ENCODE measurements at places on chromosomes 3 and 15. TPM values are rescaled to one million over a fixed set of nuclear protein-coding genes. Genes with fewer than 3 reads are reported as not detected.
A peak's percentile ranks its signal among the peaks of the same experiment; 100 is the strongest.

DNA sequence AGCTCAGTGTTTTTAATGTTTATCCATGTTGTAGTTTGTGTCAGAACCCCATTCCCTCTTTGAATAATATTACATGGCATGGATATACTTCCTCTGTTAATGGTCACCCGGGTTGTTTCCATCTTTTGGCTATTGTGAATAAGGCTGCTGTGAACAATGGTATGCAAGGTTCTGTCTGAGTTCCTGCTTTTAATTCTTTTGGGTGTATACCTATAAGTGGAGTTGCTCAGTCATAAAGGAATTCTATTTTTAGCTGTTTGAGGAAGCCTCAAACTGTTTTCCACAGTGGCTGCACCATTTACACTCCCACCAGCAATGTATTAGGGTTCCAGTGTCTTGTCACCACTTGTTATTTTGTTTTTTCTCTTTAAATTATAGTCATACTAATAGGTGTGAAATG is 99.6 kb downstream of the SLC25A26 start:
- DNase-seq: no peak

GRCh38 chr15:40680151-40680550 is 14.8 kb upstream of the RAD51 start:
- DNase-seq: no peak

DNA sequence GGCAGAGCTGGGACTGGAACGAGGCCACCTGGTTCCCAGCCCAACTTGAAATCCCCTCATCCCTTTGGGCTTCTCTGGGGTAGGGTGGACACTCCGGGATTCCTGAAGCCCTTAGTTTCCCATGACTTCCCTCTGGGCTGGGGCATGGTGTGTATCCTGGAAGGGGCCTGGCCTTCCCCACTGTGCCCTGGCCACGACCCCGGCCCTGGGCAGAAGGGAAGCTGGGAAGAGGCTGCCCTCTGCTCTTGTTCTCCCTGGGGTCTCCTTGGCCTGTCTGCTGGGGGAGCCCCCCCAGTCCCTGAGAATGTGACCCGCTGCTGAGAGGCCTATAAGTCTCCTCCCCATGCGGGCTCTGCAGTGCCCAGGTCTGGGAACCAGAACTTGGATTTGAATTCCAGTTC is 104.9 kb downstream of the LINGO1 start:
- peak; percentile 53 for DNase-seq

DNA sequence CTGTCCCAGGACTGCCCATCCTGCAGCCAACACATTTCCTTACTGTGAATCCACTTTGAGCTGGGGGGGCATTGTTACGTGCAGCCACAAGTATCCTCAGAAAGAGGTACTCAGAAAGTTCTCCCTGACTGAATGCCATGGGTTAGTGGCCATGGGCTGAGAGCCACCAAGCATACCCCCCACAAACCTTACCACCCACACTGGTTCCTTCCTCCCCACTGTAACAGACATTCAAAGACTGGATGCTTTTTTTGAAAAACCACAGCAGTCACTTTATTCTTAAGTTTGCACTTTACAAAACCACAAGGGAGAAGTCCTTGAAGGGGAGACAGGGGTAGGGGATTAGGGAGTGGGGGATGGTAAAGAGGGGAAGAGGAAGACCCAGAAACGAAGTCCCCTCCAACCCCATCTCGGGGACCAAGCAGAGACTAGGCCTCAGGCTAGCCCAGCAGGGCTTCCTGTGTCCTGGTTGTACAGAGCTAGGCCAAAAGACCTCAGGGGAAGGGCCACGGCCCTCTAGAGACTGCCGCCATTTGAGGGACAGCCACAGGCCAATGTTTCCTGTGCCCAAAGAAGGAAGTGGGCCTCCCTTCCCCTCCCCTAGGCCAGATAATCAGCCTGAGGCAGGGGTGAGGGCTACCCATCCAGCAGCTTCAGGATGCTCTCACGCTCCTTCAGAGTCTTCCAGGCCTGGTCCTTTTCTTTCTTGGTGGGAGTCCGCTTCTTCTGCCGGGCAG is 10.1 kb upstream of the CAMK1 start:
- no peak for DNase-seq

DNA sequence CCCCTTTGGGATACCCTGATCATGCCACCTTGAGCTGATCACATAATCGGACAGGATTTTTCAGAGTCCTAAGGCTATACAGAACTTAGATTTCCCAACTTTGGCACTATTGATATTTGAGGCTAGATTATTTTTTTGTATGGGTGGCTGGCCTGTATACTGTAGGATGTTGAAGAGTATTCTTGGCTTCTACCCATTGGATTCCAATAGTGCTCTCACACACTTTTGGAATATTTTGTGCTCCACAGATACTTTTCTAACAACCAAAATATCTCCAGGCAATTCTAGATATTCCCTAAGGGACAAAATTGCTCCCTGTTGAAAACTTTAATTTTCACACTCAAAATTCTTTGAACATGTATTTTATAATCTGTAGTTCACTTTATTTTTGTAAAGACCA is 125.1 kb downstream of the ABI3BP start:
- DNase-seq: no peak

DNA sequence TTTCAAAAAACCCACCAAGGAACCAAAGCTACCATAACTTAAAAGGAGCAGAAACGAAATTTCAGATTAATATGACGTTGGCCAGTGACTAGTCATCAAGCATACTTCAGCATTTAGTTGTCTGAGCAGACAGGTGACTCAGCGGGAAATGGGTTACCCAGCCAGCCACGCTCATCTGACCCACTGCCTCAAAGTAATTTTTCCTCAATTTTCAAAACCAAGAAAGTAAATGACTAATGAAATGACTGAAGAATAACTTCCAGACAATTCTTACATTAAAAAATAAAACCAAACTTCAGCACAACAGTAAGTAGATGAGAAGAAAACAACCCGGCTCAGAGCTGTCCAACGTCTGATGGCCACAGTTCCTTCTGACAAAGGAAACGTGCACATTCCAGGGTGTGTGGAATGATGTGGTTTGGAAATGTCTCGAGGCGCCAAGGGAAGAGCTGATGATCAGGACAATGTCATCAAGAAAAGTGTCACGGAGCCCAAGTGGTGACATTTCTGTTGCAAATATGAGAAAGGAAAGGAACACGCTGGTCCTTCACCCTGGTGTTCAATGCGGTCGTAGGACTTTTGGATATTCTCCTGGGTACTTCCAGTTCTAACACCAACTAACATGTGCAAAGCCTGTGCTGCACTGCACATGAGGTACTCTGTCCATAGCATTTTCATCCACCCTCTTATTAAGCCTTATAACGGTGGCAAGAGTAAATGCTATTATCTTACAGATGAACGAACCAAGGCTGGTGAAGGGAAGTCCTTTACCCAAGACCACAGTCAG is 79.1 kb downstream of the FOXP1 start:
- DNase-seq: no peak

GRCh38 chr3:116139641-116140040 is 305.6 kb downstream of the LSAMP start:
- DNase-seq: no peak

The SGO1 gene
- total RNA-seq: 44.8 TPM

The HTR3E gene
- not detected for total RNA-seq

The NISCH gene
- 134 TPM for total RNA-seq

The IL5RA gene
- total RNA-seq: not detected

The CFAP100 gene
- total RNA-seq: 0.66 TPM

The ARL8B gene
- total RNA-seq: 37.3 TPM
